ENCODE measurements at places on chromosomes 2 and 18.
A peak's percentile ranks its signal among the peaks of the same experiment; 100 is the strongest.

DNA sequence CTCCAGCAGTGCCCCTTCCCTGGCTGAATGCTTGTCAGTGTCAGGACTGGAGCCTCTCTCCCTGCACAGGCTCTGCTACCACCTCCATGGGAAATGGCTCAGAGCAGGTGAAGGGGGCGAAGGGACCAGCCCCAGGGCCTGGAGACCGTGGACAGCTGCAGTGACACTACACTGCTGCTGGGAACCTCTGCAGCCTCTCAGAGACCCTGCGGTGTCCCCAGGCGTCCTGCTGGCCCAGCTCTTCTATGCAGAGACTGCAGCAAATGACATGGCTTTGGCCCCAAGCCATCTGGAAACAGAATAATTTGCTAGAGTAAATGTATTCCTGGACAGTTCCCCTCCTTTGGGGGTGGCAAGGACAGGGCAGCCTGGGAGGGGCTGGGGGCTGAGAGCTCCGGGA lies 53.2 kb downstream of the CIB4 start:
- DNase-seq = no peak

DNA sequence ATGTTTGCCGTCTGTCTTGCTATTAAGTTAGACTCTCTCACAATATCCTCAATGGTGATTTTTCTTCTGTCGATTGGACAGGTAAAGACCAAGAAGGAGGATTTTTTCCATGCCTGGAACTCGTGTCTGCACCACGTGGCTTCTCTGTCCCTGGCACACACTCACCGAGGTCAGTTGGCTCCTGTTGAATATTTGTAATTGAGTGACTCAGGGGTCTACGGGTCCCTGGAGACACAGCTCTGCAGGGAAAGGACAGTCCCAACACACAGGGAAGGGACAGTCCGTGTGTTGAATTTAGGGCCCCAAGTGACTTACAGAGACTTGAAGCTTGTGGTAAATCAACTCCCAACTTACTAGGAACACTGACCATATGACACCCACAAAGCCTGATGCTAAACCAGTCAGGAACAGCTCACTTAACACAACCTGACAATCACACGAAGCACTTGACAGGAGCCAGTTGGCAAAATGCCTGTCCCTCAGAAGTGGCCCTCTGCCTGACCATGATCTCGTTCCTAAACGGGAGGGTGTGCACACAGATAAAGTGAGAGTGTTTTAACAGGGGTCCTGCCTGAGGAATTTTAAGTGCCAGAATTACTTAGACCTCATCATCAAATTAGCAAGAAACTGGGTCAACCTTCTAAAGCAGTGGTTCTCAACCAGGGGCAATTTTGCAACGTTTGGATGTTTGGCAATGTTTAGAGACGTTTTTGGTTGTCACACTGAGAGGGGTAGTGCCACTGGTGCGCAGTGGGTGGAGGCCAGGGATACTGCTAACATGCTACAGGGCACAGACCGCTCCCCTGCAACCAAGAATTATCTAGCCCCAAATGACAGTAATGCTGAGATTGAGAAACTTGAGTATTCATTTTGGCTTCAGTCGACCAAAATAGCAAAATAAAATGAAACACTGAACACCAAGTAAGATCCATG lies 88.9 kb upstream of the BCL2L11 start:
- DNase-seq = no peak

DNA sequence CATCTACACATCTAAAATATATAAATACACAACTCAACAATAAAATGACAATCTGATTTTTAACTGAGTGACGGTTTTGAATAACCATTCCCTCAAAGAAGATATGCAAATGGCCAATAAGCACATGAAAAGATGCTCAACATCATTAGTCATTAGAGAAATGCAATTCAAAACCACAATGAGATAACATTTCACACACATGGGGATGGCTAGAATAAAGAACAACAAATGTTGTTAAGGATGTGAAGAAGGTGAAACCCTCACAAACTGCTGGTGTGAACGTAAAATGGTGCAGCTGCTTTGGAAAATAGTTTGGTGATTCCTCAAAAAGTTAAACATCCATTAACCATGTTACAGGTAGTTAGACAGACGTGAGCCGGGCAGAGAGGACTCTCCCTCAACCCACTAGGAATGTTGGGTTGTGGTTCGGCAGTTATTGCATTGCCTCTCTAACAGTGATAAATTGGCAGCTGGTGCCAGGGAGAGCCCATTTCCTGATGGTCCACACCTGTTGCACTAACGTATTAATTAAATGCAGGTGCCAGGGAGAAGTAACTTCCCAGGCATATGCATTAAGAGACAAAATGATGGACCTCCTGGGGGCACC lies 22.3 kb upstream of the DUSP2 start:
- DNase-seq = no peak

- DNase-seq = no peak
These were observed 107.0 kb upstream of the ZC3H15 start for GRCh38 chr2:186379052-186379451.

DNA sequence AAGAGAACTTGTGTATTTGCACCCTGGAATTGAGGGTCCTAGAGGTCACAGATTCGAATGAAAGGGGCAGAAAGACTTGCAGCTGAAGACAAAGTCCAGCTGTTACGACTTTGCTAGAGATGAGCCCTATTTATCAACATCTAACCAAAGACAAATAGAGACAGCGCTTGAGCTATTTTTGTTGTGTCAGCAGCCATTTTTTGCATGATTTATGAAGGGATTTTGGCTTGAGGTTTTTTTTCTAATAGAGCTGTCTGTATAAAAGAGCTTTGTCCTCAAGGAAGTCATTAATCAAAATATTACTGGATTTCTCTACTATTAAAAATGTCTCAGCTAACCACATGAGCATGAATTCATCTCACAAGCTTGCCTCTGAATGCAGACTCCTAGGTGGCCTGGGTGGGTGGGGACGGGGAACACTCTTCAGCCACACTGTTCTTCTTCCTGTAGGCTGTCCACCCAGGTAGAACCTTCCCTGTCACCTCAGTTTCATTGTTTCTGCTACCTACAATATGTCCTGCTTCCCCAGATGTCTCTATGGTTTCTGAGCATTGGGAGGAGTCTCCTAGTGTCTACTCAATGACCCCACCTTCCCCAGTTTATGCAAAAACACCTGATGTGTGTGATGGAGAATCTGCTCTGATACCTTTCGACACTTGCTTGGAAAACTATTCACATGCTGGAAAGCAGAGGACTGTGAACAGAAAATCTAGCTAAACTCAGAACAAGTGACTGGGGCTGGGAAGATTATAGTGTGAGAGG lies 7.2 kb upstream of the CD226 start:
- DNase-seq = no peak

GRCh38 chr2:233053928-233054784 lies 6.0 kb upstream of the INPP5D start:
- DNase-seq = peak; percentile 29

- DNase-seq = no peak
These were observed 173.4 kb upstream of the BOD1L2 start for GRCh38 chr18:56973487-56973886.

DNA sequence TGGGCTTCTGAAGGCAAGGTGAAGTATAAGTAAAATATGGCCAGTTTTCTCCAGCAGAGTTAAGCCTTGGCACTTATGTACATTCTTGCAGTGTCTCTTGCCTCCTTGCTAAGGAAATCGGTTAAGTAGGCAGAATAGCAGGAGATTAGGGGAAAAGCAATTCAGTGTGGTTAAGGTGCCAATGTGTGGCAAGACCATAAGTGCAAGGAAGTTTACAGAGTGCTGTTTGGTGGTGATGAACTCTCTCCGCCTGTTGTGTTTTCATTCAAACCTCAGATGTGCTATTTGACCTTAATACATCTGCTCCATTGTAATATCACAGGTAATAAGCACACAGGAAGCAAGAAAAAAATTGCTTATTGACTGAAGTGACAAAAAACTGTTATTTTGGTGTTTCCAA lies 156.1 kb downstream of the MGAT5 start:
- DNase-seq = no peak

GRCh38 chr2:120251078-120251477 lies 1.6 kb upstream of the RALB start:
- no peak for DNase-seq

DNA sequence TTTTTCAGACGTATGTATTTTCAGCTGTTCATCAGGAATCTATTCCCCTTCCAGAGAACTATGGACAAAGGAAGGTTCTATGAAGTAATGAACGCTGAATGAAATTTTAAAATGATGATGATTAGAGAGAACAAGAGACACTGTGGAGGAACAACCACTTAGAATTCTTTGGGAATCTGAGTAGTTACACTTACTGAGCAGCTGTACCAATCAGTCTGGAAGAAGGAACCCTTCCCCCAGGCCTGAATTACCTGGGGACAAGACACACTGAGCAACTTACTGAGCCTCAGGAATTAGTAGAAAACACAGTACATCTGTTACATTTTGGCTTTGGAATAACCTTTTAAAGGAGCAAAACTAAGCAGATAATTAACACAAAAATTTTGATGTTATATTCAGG lies 1.9 kb downstream of the MSTN start:
- DNase-seq = no peak

DNA sequence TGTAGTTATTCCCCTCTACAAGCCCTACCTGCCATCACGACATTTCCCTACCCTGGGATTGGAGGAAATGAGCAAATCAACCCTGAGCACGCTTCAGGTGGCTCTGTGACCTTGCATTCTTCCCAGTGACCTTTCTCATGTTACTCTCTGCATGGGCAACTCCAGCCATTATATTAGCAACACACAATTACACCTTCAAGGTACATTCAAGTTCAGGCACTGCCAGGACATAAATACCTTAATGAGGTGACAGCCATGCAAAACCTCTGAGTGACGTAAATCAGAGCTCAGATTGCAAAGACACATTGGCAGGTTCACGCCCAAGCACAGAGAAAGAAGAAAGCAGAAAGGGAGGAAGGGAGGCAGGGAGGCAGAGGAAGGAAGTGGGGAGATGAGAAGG lies 68.7 kb upstream of the ALK start:
- no peak for DNase-seq

DNA sequence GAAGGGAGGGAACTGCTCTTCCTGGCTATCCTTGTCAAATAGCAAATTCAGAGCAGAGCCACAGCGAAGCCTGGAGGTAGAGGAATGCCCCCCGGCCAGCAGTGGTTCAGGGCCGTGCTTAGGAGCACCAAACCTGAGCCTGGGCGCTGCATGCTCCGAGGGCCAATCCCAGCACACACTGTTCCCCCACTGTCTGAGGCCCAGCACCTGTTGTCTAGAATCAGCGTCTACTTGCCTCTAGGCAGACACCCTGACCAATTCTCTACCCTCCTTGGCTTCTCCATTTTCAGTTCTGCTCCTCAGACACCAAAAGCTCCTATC lies 177.6 kb upstream of the PKDCC start:
- DNase-seq = no peak

- no peak for DNase-seq
These were observed 3.7 kb upstream of the KHK start for GRCh38 chr2:27082773-27083409.

- no peak for DNase-seq
These were observed 100.7 kb upstream of the STK39 start for GRCh38 chr2:168348076-168348475.

DNA sequence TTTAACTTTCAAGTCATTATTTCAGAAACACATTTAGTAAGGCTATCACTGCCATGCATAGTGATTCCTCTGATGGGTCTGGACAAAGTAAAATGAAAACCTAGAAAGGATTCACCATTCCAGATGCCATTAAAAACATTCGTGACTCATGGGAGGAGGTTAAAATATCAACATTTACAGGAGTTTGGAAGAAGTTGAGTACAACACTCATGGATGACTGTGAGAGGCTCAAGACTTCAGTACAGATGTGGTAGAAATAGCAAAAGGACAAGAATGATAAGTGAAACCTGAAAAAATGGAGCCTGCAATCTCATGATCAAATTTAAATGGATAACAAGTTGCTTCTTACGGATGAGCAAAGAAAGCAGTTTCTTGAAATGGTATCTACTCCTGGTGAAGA lies 5.8 kb upstream of the TWSG1 start:
- DNase-seq = no peak

GRCh38 chr2:160210599-160211138 lies 10.6 kb upstream of the ITGB6 start:
- DNase-seq = peak; percentile 8

DNA sequence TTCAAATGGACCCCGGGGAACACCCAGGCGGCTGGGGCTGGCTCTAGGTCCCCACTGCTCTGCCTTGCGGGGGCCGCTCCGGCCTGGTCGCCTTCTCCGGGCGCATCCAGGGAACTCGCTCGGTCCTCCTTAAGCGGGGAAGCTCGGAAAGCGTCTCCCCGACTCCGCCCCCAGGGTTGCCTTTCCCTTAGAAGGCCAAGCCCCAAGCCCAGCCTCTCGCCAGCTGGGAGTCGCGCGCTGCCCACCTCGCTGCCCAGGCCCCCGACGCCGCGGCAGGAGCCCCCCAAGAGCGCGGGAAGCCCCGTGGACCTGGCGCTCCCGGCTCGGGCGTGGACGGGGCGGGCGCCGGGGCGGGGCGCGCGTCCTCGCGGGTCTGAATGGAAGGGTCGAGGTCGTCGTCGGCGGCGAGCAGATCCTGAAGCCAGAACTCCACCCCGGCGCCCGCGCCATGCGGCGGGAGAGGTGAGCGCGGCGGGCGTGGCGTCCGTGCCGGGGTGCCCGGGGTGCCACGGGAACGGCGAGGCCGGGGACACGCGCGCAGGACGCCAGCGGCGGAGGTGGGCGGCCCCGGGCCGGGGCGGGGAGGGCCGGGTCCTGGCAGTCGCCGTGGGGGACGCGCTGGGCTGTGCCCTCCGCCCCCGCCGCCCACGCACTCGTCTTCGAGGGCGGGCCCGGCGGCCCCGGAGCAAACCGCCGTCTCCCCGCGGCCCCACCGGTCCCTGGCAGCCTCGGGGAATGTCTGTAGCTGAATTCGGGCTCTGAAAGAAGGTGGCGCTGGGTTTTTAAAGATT lies at the start of gene BOK:
TSS of gene BOK (plus strand) at position 214 of the 791 bp plus-strand sequence. CDS start 739 bp downstream, outside the sequence.
- no peak for DNase-seq

- no peak for DNase-seq
These were observed 24.2 kb downstream of the OLA1 start for GRCh38 chr2:174224125-174224524.

GRCh38 chr2:145034511-145034910 lies 514.6 kb upstream of the ZEB2 start:
- DNase-seq = no peak

DNA sequence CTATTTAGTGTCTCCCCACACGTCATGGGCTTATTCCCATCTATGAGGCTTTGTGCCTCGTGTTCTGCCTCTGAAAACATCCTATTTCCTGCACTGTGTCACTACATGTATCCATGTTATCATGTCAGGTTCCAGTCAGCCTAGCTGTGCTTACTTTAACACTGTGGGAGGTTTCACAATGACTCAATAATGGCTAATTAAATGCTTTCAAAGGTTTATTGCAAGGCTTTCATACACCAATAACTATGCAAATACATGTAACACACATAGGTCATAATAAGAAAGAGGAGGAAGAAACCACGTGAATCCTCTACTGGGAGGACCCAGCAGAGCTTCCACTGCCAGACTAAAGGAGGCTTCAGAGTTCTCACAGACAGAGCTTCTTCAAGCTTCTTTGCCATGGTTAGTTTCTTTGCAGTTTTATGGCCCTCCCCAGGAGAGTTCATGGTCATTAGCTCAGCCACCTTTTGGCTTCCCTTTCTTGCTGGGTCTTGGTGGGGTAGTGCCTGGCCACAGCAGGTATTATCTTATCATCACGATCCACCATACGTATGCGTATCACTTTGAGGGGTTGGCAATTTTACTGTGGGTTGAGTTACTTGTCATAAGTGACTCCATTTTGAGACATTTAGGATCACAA lies 5.1 kb upstream of the COLEC12 start:
- no peak for DNase-seq

- no peak for DNase-seq
These were observed 197.1 kb downstream of the SMAD7 start for GRCh38 chr18:48753691-48754090.

- no peak for DNase-seq
These were observed 16.0 kb downstream of the CYRIA start for GRCh38 chr2:16649353-16650286.

- DNase-seq = no peak
These were observed 186.9 kb downstream of the ASB1 start for GRCh38 chr2:238613610-238614009.

Measured in T-helper 22 cell (primary cell).